Omental fat pad (tissue), 4 donors: ENCODE measurements at places on chromosomes 6 and 20. TPM values are rescaled to one million over a fixed set of nuclear protein-coding genes. Genes with fewer than 3 reads are reported as not detected.

Gene NKX2-2
- total RNA-seq = not detected

Gene ZSCAN23
- 2.0 TPM for total RNA-seq

Gene TMEM74B
- 1.7 TPM for total RNA-seq

Gene HLA-DRA
- total RNA-seq = 102 TPM

Gene CRISP2
- not detected for total RNA-seq

Gene SCRT2
- total RNA-seq = not detected

Gene NNAT
- total RNA-seq = 17.2 TPM

Gene ESR1
- 4.9 TPM for total RNA-seq

Gene RNF217
- 61.1 TPM for total RNA-seq

Gene VGLL2
- total RNA-seq = not detected

Gene SCUBE3
- 0.06 TPM for total RNA-seq

Gene GNMT
- 1.1 TPM for total RNA-seq

Gene PRSS16
- not detected for total RNA-seq

Gene TRERF1
- 3.0 TPM for total RNA-seq

Gene CAPN11
- total RNA-seq = 8.4 TPM

Gene SNX3
- 245 TPM for total RNA-seq

Gene DOK5
- 1.9 TPM for total RNA-seq

Gene BTBD3
- 16.1 TPM for total RNA-seq

Gene BPHL
- total RNA-seq = 20.0 TPM

Gene GPSM3
- total RNA-seq = 28.3 TPM

Gene PTPN1
- total RNA-seq = 22.2 TPM

Gene AKAP12
- total RNA-seq = 488 TPM

Gene C6orf52
- not detected for total RNA-seq

Gene MACROD2
- 6.8 TPM for total RNA-seq

Gene ELOVL2
- total RNA-seq = 1.3 TPM

Gene PNPLA1
- 0.37 TPM for total RNA-seq

Gene MYL9
- 57.0 TPM for total RNA-seq

Gene EPM2A
- 13.5 TPM for total RNA-seq

Gene MYBL2
- total RNA-seq = not detected

Gene TAGAP
- total RNA-seq = 5.5 TPM

Gene LGSN
- not detected for total RNA-seq

Gene ARFGEF3
- 6.0 TPM for total RNA-seq

Gene DEFB124
- 2.7 TPM for total RNA-seq

Gene TP53TG5
- total RNA-seq = 0.47 TPM

Gene CFAP61
- total RNA-seq = not detected

Gene IFT52
- total RNA-seq = 17.0 TPM

Gene KIAA1755
- total RNA-seq = 9.9 TPM

Gene ULBP3
- total RNA-seq = 1.8 TPM

Gene SLCO4A1
- total RNA-seq = 67.4 TPM
